Stimulated activated CD4-positive, alpha-beta T cell treated with anti-CD3 and anti-CD28 coated beads, Interleukin-1b, Interleukin-23, amount 100 ng/mL, for 1 hour (primary cell): ENCODE measurements at places on chromosomes 5 and 9.

- DNase-seq: no peak
Measured at GRCh38 chr9:134555094-134555650, 86.4 kb upstream of the COL5A1 start.

DNA sequence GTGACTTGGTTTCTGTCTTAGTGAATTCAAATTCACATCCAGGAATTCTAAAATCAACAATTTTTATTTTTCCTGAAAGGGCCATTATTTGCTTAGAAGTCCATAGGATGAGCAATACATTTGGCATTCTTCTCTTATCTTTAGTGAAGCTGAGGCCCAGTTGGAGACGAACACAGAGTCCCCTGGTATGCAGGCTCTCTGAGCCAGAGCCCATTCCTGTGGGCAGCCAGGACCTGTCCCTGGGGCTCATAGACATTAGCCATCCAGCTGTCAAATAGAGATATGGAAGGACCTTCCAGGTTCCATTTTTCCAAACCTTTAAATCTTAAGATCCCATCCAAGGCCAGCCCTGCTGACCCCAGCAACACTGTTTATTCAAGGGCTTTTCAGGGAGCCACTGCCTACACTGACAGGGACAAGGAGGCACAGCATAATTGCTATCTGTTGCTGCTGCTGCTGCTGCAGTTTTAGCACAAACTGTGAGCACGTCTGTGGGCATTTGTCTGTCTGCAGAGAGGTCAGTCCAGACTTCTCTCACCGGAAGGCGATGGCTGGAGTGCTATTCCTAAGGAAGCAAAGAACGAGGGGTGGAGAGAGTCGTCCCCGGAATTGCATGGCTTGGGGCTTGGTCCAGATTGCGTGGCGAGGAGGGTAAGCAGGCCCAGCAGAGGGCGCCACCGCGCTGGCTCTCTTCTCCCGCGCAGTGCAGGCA, 639.0 kb downstream of the CCDC171 start:
- DNase-seq: no peak

GRCh38 chr5:96110300-96110699, 148.6 kb upstream of the ELL2 start:
- DNase-seq: no peak

DNA sequence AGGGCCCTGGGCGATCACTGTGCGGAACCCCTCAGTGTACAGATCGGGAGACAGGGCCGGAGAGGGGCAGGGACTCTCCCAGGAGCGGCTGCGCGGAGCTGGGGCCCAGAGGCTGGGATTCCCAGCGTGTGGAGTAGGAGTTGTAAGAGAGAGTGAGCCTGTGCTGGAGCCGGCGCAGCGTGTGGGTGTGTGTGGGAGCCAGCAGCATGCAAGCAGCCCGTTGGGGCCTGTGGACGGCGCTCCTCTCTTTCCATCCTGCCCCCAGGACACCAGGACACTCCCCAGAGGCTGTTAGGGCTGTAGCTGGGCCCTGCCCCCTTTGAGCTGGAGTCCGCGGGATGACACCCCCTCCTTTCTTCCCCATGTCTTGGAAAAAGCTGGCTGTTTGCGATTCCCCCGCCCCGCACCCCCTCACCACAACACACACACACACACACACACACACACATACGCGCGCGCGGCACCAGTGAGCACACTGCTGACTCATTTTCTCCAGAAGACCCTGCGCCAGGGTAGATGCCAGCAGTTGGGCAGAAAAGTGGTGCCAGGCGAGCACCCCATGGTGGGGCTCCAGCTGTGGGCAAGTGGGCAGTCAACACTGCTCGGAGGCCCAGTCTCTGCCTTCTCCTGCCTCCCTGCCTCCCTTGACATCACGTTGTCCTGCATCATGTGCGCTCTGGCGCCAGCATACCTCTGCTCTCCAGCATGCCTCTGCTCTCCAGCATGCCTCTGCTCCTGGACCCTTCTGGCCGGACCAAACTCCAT, 1.5 kb downstream of the COL27A1 start:
- DNase-seq: no peak

DNA sequence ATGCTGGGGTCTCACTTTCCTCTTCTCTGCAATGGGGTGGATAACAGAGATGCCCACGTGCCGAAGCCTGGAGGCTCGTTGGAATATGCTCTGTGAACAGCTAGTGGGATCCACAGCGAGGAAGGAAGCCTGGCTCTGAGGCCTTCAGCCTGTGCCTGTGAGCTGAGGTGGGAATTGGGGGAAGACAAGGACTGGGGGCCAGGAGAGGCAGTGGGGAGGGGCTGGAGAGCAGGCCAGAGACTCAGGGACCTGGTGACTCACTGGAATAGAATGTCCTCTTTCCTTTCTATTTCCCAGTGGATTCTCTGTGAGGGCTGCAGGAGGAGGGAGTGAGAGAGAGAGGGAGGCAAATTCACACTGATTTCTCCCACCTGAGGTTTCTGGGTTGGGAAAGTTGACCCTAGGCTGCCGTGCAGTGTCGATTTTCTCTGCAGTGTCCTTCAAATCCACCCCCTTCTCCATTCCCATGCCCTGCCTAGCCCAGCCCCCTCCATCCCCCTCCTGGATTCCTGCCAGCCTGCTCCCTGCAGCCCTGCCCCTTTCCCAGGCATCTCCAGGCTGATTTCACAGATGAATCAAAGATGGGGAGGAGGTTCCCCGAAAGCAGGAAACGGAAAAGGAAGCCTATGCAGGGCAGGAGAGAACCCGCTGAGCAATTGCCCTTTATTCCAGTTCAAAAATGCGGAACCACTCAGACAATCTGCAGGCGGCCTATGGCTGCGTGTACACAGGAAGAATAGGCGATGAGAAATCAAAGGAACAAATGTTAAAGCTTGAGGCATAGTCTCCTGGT, 1.4 kb upstream of the SPAAR start:
- DNase-seq: no peak

DNA sequence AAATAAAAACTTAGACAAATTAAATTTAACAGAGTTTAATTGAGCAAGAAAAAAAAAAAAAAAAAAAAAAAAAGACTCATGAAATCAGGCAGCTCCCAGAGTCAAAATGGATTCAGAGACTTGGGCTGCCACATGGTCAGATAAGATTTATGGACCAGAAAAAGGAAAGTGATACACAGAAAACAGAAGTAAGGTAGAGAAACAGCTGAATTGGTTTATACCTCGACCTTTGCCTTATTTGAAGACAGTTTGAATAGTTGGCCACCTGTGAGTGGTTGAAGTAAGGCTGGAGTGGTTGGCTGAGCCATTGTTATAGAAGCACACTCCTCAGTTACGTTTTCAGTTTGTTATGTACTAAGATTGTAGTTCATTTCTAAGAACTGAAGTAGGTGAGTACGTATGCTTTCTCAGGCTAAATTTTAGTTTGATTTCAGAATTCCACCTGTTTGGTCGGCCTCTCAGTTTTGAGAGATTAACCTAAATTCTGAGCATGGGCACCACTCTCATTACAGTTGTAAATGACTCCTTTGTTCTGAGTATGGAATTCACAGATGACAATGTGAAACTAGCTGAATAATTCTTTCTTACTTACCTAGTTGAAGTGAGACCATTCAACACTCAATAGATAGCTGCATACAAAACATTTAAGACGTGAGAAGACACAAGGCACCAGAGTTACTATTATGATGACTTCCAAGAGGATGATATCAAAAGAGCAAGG, 149.0 kb downstream of the AOPEP start:
- DNase-seq: no peak

GRCh38 chr9:27584931-27585330, 11.7 kb upstream of the C9orf72 start:
- no peak for DNase-seq

DNA sequence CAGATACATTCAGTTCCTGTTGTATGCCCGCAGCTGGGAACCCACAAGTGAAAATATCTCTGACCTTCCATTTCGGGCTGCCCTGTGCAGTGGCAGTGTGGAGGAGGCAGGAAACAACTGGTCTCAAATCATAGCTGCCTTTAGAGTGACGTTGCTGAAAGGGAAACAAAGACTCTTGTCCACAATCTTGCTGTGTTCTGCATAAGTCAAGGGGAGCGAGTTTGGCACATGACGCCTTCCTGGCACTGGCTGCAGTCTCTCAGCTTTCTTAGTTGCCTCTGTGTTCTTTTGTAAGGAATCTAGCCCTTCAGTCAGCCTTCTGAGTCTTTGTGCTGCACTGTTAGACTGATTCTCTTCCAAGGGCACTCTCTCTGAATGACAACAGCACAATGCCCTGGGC, 24.0 kb downstream of the ADAMTS16 start:
- DNase-seq: no peak

GRCh38 chr5:55681301-55681700, 30.8 kb downstream of the SLC38A9 start:
- no peak for DNase-seq

DNA sequence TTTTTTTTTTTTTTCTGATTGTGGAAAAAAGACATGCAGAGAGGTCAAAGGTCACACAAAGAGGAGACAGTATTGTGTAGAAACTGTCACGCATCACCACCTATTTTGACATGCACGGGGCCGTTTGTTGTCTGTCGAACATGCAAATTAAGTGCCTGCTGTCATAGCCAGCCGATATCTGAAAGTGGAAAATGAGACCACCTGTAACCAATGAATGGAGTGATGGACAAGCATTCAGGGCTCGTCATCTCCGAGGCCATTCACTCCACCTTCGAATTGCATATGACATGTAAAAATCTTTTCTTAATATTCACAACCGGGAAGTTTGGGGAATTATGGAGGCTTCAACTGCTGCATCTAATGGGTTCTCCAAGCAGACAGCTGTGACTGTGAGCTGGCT, 512.2 kb upstream of the ADAMTS16 start:
- no peak for DNase-seq

DNA sequence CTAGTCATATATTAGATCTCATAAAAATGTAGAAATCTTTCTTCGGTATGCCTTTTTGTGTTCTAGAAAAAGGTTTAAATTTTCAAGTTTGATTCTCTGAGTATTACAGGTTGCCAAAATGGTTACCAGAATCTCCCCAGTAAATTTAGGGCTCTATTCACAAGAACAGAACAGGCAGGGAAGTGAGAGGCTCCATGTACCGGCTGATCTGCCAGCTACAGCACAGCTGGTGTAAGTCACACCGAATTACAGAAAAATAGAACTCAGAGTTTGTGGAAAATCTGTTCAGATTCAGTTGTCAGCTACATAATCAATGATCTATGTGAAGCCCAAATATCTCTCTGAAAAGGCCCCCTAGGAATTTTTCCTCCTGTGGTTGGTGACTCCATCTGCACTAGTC, 10.5 kb downstream of the FAM81B start:
- DNase-seq: no peak

GRCh38 chr9:23123048-23123632, 676.5 kb downstream of the DMRTA1 start:
- DNase-seq: no peak

DNA sequence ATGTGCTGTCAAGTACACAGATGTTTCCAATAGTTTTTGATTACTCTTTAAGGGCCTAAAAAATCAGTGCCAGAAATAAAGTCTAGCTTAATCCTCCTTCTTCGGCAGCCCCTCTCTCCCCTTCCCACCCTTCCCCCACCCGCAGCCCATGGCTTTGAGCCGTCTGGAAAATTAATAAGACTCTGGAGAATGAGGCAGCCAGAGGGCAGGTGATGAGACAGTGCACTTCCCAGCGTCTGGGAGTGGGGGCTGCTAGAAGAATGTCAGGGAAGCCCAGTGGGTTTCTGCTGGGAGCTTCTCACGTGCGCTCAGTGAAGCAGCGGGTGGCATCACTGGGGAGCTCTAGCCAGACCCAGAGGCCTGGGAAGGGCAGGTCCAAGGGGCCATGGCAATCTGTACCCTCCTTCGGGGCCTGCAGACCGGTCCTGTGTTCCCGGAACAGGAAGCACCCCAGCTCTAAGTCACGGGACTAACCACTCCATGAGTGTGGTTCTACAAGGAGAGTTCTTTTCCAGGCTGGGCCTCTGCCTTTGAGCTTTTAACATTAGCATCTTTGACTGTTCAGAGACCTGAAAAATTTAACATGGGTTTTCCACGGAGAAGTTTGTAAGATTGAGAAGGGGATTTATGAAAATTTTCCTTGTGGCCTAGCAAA, 164.8 kb upstream of the OTULINL start:
- DNase-seq: no peak

DNA sequence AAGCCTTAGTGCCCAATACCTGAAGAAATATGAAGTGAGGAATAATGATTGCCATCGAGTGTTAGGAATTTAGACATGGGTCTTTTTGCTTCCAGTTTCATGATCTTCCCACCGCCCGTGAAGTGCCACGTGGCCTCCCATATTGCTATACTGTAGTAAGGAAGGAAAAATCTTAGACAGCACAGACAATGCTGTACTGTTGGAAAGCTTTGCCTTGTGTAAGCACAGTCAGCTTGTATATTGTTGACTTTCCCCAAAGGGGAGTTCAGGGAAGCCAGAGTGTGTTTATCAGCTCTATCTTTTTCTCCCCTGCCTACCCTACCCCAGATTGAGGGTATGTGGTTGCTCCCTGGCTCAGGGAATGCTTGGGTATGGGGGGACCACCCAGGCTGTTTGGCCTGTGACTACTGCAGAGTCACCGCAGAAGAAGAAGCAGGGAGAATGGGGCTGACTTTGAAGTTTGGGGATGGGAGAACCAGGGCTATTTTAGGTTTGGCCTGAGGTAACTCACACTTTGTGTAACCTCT, 161.8 kb upstream of the MEF2C start:
- DNase-seq: no peak

GRCh38 chr5:159471904-159472303, 141.6 kb upstream of the IL12B start:
- DNase-seq: no peak

DNA sequence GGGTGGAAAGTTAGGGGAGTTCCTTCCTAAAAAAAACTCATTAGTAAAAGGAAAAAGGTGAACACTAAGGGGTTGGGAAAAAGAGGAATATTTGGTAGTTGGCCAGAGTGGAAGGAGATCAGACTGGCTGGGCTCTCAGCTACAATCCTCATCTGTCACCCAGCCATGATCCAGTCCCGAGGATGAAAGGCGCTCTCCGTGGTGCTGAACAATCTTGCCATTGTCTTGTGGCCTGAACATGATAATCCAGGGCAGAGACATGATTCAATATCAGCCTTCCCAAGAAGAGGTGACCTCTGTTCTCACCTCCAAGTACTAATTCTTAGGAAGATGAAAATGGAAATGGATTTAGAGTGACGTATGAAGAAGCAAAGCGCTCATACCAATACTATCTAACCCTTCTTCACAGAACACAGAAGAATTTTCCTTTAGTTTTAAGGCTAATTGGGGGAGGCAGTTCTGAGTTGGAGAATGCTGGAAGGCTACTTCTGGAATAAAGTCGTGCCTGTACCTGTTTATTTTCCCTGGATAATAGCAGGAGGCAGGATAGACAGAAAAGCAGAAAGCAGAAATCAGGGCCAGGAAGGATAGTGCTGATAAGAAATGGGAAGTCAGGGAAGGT, 36.6 kb upstream of the MYORG start:
- DNase-seq: no peak
